ENCODE measurements at places on chromosomes 4 and X.

- DNase-seq: no peak
Measured at GRCh38 chr4:16827794-16828724, 70.4 kb downstream of the LDB2 start.

DNA sequence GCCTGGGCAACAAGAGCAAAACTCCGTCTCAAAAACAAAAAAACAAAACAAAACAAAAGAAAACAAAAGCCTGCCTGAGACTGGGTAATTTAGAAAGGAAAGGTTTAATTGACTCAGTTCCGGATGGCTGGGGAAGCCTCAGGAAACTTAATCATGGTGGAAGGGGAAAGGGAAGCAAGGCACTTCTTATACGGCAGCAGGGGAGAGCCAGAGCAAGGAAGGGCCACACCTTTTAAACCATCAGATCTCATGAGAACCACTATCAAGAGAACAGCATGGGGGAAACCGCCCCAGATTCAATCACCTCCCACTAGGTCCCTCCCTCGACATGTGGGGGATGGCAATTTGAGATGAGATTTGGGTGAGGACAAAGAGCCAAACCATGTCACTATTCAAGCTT lies 122.2 kb downstream of the UBE2K start:
- no peak for DNase-seq

GRCh38 chr4:108168671-108169523 lies at the start of gene LEF1:
Gene LEF1 (minus strand): TSS chr4:108168932. CDS start chr4:108167767, 1,165 bp downstream.
- peak; percentile 24 for DNase-seq

GRCh38 chr4:10032625-10033024 lies 11.3 kb upstream of the SLC2A9 start:
- DNase-seq: peak; percentile 84

DNA sequence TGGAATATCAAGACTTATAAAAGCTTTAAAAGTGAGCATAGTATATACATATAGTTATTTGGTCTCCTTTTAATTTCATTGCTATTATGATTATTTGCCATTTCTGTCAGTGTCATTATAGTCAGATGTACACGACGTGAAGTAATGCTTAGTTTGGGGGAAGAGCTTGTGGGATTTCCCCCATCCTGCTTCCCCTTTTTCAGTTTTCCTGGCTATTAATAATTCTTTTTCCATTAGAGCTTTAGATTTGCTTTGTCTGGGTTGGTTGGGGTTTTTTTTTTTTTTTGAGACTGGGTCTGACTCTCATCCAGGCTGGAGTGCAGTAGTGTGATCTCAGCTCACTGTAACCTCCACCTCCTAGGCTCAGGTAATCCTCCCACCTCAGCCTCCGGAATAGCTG lies 5.4 kb downstream of the ABCE1 start:
- no peak for DNase-seq

All from fibroblast of mammary gland (primary cell).